Aorta (tissue), 5 donors: ENCODE measurements at places on chromosomes 1 and 21. TPM values are rescaled to one million over a fixed set of nuclear protein-coding genes. Genes with fewer than 3 reads are reported as not detected.

GRCh38 chr1:228279722-228280105 lies 71.9 kb downstream of the OBSCN start:
- DNase-seq, result peak; percentile 70
- H3K4me3 ChIP-seq, result no peak overlapping the region
- no peaks in the 10 kb centered on the region for H3K4me1 ChIP-seq
- H3K27ac ChIP-seq, result no peak overlapping the region
- H3K36me3 ChIP-seq, result no peaks in the 10 kb centered on the region

DNA sequence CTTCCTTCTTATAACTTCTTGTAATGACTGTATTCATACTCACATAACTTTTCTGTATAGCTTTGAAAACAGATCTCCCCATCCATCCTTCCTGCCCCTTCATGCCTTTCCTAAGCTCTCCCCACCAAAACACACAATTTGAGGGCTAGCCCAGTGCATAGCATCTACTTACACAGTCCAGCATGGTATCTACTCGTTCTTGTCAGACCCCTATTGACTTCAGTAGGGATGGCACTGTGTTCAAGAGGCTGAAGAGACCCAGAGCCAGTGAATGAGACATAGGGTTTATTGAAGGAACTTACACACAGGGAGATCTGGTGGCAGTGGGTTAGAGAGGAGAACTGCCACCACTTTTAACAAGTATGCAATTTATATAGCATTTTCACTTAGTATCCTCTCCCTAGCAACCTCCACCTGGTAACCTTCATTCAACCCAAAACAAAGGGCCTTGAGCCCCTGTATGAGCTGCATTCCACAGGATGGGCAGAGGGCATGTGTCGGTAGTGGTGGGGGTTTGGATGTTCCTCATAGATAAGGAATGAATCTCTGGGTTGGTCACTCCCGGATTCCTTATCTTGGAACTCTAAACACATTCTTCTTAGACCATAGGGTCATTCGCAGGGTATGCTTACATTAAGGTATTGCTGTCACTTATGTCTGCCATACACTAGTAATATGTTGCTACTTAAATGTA lies 64.9 kb upstream of the GNG12 start:
- H3K27me3 ChIP-seq, result no peaks in the 10 kb centered on the region
- H3K4me3 ChIP-seq, result no peak overlapping the region
- DNase-seq, result no peak
- no peak overlapping the region for H3K27ac ChIP-seq

DNA sequence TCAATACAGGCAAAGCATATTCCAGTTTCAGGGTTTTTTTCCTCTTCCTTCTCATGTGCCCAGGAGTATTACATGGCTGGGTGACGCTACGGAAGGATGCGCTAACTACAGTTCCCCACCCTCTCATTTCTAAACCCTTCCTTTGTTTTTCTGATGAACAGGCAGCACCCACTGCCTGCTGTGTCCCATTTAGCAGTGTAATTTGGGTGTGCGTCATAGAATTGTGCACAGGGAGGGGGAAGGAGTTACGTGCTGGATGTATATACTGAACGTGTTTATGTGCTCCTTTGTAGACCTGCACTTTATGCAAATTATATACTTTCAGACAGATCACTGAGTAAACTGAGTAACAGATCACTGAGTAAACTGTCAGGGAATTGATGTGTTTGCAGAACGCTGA lies 44.5 kb downstream of the ELAPOR1 start:
- H3K27me3 ChIP-seq, result no peaks in the 10 kb centered on the region
- H3K36me3 ChIP-seq, result no peaks in the 10 kb centered on the region
- no peak overlapping the region for H3K4me3 ChIP-seq
- H3K4me1 ChIP-seq, result no peaks in the 10 kb centered on the region
- H3K27ac ChIP-seq, result no peak overlapping the region
- DNase-seq, result no peak

Gene DCDC2B
- not detected for total RNA-seq

Gene PTTG1IP
- total RNA-seq, result 268 TPM

Gene DMBX1
- not detected for total RNA-seq
